ENCODE measurements at places on chromosomes 13 and 19.

GRCh38 chr13:87536899-87537298 is 134.3 kb upstream of the SLITRK5 start:
- no peak for DNase-seq

GRCh38 chr13:99884913-99885312 is 86.7 kb downstream of the ZIC5 start:
- no peak for DNase-seq

GRCh38 chr13:113105032-113105920 is at the start of gene F7:
F7 (plus strand) TSS chr13:113105791; CDS start chr13:113105842, 51 bp downstream.
- DNase-seq: no peak

DNA sequence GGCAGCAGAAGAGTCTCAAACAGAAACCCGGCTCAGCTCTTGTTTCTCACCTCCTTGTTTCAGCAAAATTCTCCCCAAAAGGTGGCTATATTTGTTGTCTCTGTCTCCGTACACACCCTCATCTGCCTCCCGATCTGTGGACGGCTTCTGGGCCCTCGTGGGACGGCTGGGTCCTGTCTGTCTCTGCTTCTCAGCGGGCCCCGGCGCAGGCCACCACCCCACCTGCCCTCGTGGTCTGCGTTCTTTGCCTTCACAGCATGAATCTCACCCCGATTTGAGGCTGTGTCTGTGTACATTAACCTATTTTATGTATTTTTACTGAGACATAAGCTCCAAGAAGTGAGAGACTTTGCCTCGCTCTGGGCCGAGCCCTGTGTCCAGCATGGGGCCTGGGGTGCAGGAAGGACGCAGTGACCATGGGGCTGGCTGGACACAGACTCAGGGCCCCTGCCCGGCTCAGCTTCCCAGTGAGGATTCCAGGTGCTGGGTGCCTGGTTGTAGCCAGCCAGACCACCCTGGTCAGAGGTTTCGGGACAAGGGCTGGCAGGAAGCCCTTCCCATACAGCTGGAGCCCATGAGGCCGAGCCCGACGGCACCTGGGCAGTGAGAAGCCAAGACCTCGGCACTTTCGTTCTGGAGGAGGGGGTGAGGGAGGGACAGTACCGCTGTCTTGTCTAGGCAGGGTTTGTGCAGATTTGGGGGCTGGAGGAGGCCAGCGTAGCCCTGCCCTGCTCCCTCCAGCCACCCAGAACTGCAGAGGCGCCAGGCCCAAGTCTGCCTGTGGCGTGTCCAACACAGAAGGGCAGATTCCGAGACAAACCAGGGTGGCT is 78.5 kb upstream of the MCF2L start:
- DNase-seq: no peak

DNA sequence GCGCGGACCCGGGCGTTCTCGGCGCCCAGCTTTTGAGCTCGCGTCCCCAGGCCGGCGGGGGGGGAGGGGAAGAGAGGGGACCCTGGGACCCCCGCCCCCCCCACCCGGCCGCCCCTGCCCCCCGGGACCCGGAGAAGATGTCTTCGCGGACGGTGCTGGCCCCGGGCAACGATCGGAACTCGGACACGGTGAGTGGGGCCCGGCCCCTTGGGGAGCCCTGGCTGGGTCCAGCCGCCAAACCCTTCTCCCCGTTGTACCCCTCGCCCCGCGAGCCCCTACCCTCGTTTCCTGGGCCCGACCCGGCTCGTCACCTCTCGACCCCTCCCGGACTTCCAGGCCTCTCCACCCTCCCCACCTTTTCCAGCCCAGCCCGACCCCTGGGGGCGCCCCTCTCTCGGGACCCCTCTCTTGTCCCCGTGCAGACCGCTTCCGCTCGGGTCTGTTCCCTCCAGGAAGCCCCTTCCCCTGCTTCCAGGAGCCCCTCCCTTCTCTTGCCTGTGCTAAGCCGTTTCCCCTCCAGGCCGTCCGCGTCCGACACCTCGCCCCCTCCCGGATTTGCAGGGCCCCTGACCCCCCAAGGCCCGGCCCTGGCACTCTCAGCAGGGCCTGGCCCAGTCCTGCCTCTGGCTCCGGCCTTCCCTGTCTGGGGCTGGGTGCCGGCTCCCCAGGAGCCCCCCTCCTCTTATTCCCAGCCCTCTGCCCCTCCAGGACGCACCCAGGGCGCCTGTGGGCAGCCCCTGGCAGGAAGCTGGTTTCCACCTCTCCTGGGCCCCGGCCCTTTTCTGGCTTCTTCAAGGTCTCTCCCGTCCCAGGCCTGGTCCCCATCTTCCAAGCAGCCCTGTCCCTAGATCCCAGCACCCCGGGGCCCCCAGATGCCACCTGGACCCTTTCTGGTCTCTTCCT is 632 bp downstream of the MARK4 start:
- DNase-seq: no peak
